ENCODE measurements at places on chromosomes 7 and 10. TPM values are rescaled to one million over a fixed set of nuclear protein-coding genes. Genes with fewer than 3 reads are reported as not detected.

The TNS3 gene
- total RNA-seq: 9.1 TPM

The CLCN1 gene
- total RNA-seq: 0.47 TPM

The MACC1 gene
- total RNA-seq: 9.8 TPM

- H3K4me3 ChIP-seq: no peak overlapping the region
- H3K27ac ChIP-seq: no peak overlapping the region
- DNase-seq: no peak
- no peaks in the 10 kb centered on the region for H3K27me3 ChIP-seq
Observed at GRCh38 chr7:26340476-26341018, 48.9 kb downstream of the SNX10 start.

The PIK3AP1 gene
- 7.1 TPM for total RNA-seq

Data from HCT116 (cell line).